CD4-positive, alpha-beta T cell treated with Interleukin-4 for 4 hours (primary cell): ENCODE measurements at places on chromosomes 2 and 18.

DNA sequence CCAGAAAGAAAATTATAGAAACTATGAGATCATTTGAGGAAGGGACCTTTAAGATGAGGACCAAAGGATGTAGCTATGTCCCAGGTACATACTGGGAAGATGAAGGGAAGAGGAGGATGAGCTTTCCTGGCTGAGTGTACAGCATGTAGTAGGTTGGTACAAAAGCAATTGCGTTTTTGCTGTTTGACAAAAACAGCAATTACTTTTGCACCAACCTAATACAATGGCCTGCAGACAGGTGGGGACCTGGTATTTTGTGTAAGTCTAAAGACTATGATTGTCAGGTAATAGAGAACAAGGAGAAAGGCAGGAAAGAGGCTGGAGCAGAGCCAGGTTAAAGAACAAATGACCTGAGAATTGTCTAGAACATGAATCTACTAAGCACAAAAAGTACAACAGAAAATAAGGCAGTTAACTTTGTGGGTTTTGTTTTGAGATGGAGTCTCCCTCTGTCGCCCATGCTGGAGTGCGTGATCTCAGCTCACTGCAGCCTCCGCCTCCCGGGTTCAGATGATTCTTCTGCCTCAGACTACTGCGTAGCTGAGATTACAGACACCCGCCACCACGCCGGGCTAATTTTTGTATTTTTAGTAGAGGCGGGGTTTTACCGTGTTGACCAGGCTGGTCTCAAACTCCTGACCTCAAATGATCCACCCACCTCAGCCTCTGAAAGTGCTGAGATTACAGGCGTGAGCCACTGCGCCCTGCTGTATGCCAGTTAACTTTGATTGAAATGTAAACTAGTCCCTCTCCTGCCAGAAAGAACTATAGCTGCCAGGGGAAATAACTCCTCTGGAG is 3.2 kb upstream of the TGOLN2 start:
- DNase-seq: no peak

- DNase-seq: no peak
Measured at GRCh38 chr2:223696719-223697118, 94.6 kb upstream of the SCG2 start.

DNA sequence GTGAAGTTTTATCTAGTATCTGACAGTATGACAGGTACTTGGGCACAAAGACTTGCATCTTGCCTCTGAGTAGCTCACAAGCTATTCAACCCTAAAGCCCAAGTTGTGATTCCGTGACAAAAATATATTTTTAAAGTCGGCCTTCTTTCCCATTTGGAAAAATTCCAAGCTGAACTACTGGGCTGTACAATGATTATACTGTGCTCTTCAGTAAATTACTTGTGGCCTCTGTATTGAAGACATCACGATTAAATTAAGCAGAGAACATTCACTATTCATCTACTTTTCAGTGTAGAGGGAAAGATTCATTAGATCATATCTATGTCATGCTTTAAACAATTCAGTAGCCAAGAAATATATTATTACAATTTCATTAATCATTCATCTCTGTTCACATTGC is 282.2 kb downstream of the CDH2 start:
- DNase-seq: no peak

GRCh38 chr2:111204706-111205105 is 84.0 kb downstream of the BCL2L11 start:
- DNase-seq: no peak

DNA sequence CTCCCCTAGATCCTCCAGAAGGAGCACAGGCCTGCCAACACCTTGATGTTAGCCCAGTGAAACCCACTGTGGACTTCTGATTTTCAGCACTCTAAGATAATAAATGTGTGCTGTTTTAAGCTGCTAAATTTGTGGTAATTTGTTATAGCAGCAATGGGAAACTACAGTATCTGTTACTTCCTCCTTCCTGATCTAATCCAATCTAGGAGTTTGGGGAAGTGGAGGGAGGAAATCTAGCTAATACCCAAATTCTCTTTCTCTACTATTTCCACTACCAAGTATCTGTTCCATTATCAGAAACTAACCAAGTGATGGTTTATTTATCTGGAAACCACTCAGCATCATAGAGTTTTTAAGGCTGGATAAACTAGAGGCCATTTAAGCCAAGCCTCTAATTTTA is 64.9 kb downstream of the AFF3 start:
- no peak for DNase-seq

DNA sequence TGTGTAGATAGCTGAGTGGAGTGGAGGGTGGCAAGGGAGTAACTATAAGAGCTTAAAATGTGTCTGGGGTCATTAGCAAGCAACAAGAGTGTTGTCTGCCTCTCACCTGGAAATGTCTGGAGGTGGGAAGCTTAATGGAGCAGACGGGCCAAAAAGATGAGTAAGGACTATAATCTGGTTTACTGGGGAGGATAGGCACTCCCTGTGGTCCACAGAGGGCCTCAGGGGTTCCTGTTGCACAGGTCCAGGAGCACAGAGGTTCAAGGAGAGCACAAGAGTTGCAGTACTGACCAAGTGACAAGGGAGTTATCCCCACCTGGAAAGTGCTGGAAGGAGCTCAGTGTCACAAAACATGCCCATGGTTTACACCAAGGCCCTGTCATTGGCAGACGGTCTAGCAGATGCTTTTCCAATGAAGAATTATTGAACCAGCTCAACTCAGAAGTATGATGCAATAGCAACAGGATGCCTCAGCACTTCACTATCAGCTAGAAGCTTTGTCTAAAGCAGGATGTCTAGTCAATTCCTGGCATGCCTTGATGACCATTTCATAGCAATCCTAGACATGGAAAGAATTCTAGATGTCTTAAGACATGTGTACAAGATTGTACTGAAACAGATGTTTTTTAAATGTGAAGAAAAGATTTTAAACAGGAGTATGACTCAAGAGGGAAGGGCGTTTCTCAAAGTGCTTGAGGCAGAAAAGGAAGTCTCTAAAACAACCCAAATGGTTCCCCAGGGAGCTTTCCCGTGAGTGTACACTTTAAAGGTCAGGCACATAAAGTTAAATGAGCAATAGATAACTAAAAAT is 62.9 kb upstream of the SERPINE2 start:
- DNase-seq: no peak

- no peak for DNase-seq
Measured at GRCh38 chr2:118925981-118926380, 16.0 kb upstream of the MARCO start.
